ENCODE measurements at places on chromosomes 2 and 18.

- DNase-seq = no peak
Observed at GRCh38 chr2:167438206-167438605, 549.9 kb downstream of the XIRP2 start.

GRCh38 chr2:104434318-104434792, 419.6 kb upstream of the POU3F3 start:
- no peak for DNase-seq

GRCh38 chr2:224951723-224952481, 90.4 kb downstream of the DOCK10 start:
- DNase-seq = no peak

GRCh38 chr2:231919341-231920035, 6.7 kb downstream of the NPPC start:
- no peak for DNase-seq

- DNase-seq = no peak
Observed at GRCh38 chr2:239286901-239287300, 113.9 kb downstream of the HDAC4 start.

DNA sequence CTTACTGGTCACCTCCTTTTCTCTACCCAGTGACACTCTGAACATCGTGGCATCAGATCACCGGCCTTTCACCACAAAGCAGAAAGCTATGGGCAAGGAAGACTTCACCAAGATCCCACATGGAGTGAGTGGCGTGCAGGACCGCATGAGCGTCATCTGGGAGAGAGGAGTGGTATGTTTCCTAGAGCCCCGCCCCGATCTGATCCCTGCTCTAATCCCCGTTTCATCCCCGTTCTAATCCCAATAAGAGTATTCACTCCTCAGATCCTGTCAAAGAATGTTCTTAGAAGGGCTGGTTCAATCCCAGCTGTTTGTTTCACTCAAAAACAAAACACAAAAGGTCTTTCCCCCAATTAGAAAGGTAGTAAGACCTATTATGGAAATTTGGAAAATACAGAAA, 30.4 kb upstream of the MAPRE3 start:
- DNase-seq = no peak

- DNase-seq = no peak
Observed at GRCh38 chr2:76075126-76075525, 364.4 kb upstream of the GCFC2 start.

DNA sequence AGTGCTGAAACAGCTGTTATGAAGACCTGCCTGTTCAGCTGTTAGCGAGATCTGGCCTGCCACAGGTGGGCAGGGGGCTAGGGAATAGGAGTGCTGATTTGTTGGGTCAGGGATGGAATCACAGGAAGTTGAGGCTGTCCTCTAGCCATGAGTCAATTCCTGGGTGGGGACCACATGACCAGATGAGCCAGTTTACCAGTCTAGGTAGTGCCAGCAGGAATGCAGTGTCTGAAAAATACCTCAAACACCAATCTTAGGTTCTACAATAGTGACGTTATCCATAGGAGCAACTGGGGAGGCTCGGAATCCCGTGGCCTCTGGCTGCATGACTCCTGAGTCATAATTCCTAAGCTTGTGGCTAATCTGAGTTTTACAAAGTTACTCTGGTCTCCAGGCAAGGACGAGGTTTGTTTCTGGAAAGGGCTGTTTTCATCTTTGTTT, 44.9 kb downstream of the DYSF start:
- no peak for DNase-seq

DNA sequence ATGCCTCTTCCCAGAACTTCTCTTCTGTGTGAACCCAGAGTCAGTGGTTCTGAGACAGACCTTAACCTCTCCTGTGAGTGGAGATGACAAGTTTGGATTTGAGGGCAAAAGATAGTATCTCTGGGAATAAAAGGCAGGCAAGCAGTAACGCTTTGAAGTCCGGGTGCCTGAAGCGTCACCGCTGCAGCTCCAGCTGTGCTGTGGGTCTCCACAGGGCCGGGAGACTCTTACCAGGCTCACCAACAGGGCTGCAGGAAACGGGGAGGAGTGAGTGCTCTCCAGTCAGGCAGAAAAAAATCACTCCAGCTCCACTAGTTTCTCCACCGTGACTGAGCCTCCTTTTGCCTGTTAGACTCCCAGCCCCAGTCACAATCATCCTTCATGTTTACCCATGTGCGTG, 79.7 kb upstream of the MAP4K4 start:
- no peak for DNase-seq

- DNase-seq = no peak
Observed at GRCh38 chr18:48229552-48229981, 179.6 kb downstream of the ZBTB7C start.

GRCh38 chr2:88197732-88198131, 27.6 kb downstream of the THNSL2 start:
- no peak for DNase-seq

DNA sequence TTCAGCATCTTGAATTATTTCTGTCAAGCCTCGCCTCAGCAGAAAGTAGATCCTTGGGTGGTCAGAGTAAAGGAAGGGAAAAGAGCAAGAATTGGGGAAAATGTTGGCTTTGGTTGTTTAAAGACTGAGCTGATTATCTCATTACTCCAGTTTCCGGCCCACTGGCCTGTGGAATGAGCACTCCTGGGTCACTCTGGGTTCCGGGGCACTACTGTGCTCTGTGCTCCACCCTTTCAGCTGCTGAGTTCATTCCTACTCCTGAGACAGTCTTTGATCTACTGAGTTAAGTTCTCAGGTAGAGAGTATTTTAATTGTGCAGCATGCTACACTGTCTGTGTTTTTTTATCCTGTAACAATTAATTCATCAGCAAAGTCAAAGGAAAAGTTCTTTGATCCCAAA, 427.7 kb downstream of the CDH2 start:
- DNase-seq = no peak

DNA sequence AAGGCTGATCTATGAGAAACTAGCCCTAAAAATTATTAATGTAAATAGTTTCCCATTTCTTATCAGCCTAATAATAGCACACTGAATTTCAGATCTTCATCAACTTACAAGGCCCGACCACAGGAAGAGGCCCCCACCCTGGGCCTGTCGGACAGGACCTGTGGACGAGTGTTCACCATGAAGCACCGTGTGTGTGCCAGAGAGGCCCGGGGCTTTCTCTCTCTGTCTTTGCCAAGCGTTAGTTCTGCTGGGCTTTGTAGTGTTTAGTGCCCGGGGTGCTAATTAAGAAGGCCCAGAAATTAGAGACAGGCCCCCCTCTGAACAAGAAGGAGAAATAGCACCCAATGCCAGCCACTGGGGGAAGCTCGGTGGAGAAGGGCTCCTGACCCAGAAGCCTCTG, 265.7 kb downstream of the TWIST2 start:
- DNase-seq = no peak

- no peak for DNase-seq
Observed at GRCh38 chr2:9984871-9985480, 33.5 kb downstream of the GRHL1 start.

- DNase-seq = no peak
Observed at GRCh38 chr2:66813976-66814375, 379.1 kb downstream of the MEIS1 start.

GRCh38 chr2:175766880-175767279, 235.2 kb downstream of the LNPK start:
- no peak for DNase-seq

- no peak for DNase-seq
Observed at GRCh38 chr2:25445464-25445863, 103.7 kb upstream of the DNMT3A start.

DNA sequence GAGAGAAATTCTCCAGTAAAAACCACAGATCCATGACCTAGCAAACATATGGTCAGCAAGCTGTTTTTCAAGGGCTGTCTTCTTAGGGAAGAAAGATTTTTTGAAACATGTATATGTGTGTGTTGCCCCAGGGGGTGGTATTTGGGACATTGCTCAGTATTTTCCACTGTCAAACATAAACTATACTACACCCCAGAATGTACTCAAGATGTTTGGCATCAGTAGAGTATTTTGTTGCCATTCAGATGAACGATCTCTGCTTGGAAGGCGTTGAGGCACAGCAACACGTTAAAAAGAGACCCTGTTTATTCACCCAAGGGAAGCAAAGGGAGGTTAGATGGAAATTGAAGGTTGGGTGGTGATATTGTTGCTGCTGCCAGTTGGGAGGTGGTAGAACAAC, 30.0 kb downstream of the EEF1B2 start:
- no peak for DNase-seq

- no peak for DNase-seq
Observed at GRCh38 chr18:58838165-58838860, 26.4 kb upstream of the ZNF532 start.

- DNase-seq = no peak
Observed at GRCh38 chr2:218962859-218963492, 3.5 kb downstream of the CDK5R2 start.

DNA sequence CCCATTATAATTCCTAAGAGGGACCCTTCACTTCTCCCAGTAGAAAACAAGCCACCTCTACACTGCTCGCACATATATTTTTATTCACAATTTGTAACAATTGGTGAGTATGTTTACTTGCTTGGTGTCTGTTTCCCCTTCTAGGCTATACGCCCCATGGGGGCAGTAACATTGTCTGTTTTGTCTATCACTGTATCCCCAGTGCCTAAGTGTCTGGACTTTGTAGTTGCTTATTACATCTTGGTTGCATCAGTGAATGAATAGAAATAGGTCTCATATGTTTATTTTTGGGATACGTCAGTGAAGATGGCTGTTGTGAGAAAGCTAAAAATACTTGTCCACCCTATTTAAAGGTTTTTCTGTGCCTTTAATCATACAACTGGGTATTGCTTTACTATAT, 87.4 kb upstream of the ITGB6 start:
- DNase-seq = no peak

All from urinary bladder (tissue), 4 donors.